Activated CD4-positive, alpha-beta T cell treated with anti-CD3 and anti-CD28 coated beads, Interleukin-2, amount 50 U/mL, for 48 hours (primary cell): ENCODE measurements at places on chromosomes 2 and 18.

- DNase-seq = no peak
Observed at GRCh38 chr2:180015951-180016709, 9.0 kb upstream of the CWC22 start.

- DNase-seq = no peak
Observed at GRCh38 chr2:123826729-123827271, 198.3 kb upstream of the CNTNAP5 start.

DNA sequence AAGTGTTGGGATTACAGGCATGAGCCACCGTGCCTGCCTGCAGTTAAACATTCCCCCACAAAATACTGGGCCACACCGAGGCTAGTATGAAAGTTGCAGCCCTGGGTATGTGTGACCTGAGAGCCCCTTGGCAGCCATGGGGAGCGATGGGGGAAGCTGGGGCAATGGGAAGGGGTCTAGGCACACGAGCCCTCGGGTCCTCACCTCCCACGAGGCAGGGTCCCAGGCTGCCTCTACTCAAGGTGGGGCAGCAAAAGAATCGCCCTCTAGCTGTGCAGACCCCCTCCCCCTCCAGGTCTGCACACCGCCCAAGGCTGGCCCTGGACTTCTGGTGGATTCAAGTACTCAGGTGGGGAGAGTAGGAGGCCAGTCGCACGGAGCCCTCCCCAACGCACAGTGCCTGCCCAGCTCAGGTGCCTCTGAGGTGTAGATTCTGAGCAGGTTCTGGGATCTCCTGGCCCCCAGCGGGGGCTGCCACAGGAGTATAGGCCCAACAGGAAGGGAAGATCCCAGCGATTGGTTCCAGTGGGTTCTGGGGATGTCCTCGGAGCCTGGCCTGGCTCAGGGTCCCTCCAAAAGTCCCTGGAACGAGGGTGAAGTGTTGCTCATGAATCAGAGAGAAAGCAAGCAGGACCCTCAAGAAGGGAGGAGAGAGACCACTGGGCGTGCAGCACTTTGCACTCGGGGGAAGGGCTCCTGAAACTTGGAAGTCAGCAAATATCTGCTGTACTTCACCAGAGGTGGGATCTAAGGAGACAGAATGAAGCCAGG, 2.6 kb downstream of the GPR35 start:
- no peak for DNase-seq

GRCh38 chr2:43085929-43086328, 140.5 kb downstream of the ZFP36L2 start:
- no peak for DNase-seq

- DNase-seq = no peak
Observed at GRCh38 chr2:235030126-235030525, 78.3 kb downstream of the SH3BP4 start.

GRCh38 chr2:29878898-29879297, 42.5 kb downstream of the ALK start:
- no peak for DNase-seq

DNA sequence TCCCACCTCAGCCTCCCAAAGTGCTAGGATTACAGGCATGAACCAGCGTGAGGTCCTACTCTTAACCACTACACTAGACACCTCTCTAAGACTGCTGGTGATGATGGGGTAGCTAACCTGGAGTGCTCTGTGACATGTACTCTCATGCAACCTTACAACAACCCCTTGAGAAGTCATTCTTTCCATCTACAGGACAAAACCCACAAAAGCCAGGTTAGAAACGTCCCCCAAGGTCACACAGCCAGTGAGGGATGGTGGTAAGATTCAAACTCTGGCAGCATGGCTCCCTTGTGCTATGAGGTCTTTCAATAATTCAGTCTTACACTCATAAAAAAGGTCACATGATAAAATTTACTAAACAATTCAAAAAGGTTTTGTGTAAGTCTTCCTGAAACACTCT, 94.8 kb upstream of the SERTAD2 start:
- no peak for DNase-seq

DNA sequence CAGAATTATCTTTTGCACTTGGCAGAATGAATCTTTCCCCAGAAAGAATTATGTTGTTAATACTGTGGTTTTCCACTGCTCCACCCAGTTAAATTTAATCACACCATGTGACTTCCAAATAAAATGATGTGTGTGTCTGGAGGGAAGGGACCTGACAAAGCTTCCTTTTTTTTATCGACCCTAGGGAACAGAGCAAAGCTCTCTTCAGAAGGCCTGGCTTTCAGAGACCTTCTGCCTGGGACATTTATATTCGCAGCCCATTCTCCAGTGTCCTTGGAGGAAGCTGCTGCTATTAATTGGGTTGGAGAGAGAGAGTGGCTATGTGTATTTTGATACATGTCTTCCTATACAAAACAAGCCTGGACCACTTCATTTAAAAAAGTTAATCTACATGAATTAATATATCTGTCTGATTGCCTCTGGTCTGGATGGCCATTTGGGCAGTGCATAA, 233.7 kb downstream of the PRKCE start:
- no peak for DNase-seq

DNA sequence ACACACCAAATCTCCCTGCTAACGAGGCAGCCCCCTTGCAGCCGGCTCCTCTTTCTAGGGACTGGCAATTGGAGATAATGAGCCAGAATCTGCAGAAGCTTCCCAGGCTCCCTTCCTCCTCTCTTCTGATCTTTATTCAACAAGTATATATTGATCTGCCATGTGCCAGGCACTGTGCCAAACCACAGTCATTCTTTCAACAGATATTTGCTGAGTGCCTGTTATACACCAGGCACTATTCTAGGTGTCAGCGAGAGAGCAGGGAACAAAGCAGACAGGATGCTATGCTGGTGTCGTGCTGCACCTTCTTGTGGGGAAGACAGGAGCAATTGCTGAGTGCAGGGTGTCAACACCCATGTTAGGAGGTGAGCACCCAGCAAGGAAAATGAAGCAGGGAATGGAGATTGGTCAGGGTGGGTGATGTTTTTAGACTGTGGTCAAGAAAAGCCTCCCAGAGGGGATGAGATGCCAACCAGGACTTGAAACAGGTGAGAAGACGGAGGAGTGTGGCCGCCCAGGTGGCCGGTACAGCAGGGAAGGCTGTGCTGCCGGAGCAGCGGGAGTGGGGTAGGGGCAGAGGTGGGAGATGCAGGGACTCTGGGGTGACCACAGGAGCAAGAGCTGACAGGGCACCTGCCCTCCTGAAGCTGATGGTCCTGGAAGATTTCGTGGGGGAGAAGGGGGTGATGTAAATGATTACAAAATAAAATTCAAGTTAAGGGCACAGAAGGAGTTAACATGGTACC, 307.6 kb upstream of the RAB12 start:
- no peak for DNase-seq

GRCh38 chr18:31077878-31078277, 24.3 kb downstream of the DSC2 start:
- no peak for DNase-seq

GRCh38 chr2:96074156-96074555, 39.4 kb upstream of the GPAT2 start:
- DNase-seq = no peak

GRCh38 chr2:132844585-132844984, 174.6 kb upstream of the LYPD1 start:
- no peak for DNase-seq

DNA sequence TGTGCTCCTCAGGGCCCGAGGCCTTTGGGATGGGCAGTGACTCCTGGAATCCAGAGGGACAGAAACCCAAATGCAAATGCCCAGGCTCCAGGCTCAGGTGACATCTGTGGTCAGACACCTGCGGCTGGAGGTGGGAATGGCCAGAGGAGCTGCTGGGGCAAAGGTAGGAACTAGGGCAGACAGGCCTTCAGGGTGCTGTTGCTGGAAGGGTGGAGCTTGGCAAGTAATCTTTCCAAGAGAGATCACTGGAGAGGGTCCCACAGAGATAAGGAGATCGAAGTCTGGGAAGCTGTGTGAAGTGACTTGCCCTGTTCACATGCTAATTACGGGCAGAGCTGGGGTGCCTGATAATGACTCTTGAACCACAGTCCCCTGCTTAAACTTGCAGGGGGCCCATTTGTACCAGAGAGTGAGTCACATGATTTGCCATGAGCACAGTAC, 82.4 kb downstream of the ACAA2 start:
- DNase-seq = no peak

- no peak for DNase-seq
Observed at GRCh38 chr18:32442575-32442974, 28.1 kb downstream of the GAREM1 start.

DNA sequence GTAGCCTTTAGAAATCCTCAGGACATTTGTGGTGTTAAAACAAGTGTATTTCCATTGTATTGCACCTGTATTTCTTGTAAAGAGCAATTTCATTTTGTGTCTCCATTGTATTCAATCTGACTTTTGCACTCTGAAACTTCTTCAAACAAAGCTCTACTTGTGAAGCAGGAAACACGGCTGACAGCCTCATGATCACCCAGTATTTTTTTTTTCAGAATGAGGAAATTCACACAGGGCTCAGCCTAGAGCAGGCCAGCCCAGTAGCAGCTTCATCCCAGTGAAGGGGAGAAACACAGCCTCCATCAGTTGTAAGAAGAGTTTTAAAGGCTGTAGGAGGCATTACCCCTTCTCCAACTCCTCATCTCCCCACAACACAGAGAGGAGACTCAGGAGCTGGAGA, 175.9 kb upstream of the KLHL29 start:
- no peak for DNase-seq

GRCh38 chr2:229429589-229429988, 158.5 kb upstream of the PID1 start:
- DNase-seq = no peak

DNA sequence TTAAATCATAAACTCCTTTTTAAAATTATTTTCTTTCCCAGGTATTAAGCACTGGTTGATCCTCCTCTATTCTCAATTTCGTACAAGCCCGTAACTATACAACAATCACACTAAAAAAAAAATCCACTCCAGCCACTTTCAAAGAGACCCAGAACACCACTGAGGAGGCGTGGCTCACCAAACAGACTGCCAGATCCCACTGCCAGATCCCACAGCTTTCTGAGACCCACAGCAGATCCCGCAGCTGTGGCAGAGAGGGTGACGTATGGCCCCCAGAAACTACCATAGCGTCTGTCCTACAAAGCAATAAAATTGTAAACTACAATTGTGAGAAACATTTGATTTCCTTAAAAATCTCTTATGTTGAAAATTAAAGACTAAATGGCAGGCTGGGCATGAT, 230.7 kb upstream of the PXDN start:
- DNase-seq = no peak

DNA sequence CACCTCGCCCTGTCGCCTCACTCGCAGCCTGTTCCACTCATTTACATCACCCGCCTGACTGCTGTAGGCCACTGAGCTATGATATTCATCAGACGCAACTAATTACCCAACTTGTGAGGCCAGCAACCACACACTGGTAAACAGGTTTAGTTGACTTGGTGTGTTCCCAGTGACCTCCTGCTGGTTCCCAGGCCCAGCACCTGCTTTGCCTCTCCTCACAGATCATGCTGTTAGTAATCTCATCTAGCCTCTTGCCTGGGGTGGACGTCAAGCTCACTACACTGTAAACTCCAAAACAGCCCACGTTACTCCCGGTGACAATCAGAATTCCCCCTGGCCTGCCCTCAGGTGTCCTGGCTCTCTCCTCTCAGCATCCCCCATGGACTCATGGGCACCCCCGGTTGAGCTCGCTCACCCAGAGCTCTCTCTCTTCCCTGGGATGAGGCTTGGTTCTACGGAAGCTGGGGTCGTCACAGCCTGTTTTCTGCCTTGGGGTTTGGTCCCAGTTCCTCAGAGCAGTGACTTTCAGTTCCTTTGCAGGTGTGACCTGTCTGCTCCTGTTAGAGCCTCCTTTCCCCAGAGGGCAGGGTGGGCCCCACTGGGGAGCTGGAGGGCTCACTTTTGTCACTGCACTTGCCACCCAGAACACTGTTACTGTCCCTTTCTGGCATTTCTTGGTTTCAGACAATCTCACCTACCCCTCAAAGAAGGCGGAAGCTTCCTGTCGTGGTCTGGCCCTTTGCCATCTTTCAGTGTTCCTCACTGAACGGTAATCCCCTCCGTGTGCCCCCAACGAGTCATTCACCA, 40.3 kb downstream of the INPP5D start:
- peak; percentile 58 for DNase-seq

DNA sequence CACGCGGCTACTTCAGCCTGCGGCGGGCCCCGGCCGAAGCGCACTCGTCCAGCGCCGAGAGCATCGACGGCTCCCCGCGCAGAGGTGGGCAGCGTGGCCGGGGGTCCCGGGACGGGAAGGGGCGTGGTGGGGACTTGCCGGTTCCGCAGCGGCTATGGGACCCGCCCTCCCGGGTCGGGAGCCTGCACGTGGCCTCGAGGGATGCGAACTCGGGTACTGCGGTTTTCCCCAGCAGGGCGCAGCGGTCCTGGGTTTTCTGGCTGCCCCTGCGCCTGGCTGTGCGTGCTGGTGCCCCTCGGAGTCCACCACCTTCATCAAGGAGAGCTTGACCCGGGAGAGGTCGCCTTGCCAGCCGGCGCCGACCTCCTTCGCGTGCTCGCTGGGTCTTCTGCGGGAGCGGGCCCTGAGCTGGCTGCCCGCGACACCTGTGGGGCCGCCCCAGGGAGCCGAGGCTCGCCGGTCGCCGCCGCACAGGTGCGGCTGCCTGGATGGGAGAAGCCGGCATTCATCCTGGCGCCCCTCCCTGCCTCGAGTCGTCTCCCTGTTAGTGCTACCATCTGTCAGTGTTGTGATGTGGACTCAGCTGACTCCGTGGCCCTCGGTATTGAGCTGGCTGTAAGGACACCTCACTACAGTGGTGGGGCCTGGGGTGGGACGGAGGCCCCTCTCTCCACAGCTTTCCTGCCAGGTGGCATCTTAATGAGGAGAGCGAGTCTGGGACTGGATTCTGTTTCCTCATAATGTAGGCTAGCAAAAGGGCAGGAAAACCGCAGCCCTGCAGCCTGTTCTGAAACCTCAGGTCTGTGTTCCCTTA, 177.3 kb downstream of the AGAP1 start:
- DNase-seq = no peak

GRCh38 chr2:191228861-191229260, 16.3 kb upstream of the MYO1B start:
- DNase-seq = no peak

- no peak for DNase-seq
Observed at GRCh38 chr2:186887107-186888090, 38.4 kb upstream of the ZSWIM2 start.

GRCh38 chr18:60022671-60023276, 123.0 kb downstream of the PMAIP1 start:
- DNase-seq = no peak

GRCh38 chr2:58019229-58019628, 27.4 kb upstream of the VRK2 start:
- no peak for DNase-seq

GRCh38 chr2:66962716-66963115, 434.4 kb upstream of the ETAA1 start:
- DNase-seq = no peak
